ENCODE measurements at places on chromosomes 5 and 9.

DNA sequence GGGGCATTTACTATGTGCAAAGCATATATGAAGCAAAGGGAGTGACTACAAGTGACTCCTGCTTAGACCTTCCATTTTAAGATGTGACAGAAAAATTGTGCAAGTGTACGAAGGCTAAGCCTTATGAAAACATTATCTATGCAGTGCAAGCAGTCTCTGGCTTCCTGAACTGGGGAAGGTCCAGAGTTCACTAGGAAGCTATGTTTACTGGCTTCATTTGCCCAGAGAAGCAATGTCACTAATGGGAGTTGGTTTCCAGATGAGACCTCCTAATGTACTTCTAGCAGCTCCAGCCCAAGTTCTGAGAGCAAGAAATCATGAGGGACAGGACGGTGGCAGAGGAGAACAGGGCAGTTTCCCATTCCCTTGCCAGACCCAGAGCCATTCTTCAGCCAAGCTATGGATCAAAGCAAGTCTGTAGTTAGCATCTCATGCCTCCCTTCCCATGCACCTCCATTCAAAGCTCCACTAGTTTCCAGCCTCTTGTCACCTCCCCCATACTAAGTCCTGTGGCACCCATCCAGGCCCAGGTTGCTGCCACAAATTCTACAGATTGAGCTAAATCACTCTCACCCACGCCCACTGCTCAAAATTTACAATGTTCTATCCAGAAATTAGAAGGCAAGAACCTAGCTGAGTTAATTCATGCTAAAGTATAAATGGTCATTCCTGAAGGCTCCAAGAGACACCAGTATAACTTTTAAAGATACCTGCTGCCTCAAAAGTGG, 21.8 kb downstream of the MCTP1 start:
- DNase-seq = no peak

GRCh38 chr9:78462611-78463010, 165.7 kb downstream of the PSAT1 start:
- DNase-seq = no peak

GRCh38 chr5:65624571-65625555, at the start of the genes SHLD3 and TRAPPC13:
SHLD3 (plus strand) TSS chr5:65625027; CDS start chr5:65629588, 4,561 bp downstream.
TRAPPC13 (plus strand) TSS chr5:65625027; CDS start chr5:65625061, 34 bp downstream.
- peak; percentile 67 for DNase-seq

DNA sequence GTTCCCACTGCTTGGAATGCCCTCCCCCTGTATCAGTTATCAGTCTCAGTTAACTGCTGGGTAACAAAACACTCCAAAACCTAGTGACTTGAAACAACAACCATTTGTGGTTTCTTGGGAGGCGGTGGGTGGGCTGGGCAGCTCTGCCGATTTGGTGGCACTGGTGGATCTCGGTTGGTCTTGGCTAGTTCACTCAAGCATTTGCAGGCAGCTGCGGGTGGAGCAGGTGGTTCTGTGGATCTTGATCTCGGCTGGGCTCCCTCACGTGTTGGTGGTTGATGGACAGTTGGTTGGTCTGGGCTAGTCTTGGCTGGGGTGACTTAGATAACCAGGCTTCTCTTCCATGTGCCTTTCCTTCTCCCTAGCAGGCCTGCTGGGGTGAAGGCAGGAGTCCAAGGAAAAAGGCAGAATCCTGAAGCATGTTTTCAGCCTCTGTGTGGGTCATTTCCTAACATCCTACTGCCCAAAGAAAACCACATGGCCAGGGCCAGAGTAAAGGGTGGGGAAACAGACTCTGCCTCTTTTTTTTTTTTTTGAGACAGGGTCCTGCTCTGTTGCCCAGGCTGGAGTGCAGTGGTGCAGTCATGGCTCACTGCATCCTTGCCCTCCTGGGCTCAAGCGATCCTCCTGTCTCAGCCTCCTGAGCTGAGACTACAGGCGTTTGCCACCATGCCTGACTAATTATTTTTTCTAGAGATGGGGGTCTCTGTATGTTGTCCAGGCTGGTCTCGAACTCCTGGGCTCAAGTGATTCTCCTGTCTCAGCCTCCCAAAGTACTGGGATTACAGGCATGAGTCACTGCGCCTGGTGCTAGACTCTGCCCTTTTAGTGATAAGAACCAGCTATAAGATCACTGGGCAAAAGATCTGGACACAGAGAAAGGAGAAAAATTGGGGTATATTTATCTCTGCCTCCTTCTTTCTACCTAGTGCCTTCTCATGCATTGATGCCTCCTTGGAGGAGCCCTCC, 183.7 kb downstream of the RGS3 start:
- no peak for DNase-seq

DNA sequence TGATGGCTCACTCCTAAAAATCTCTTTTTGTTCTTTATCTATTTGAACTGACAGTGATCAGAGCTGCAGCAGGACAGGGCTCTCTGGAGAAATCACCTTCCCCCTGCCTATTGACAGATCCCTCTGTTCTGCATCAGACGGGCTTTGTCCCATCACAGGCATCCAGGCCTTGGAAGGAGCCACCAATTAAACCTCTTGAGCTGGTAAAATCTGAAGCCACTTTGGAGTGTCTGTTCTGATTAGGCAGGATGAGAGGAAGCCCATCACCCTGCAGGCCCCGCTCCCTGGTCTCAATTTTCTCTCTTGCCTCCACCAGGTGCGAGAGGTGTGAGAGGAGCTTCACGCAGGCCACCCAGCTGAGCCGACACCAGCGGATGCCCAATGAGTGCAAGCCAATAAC, 97.7 kb downstream of the PRDM6 start:
- no peak for DNase-seq

GRCh38 chr5:110386782-110387181, 339.7 kb downstream of the TMEM232 start:
- no peak for DNase-seq

DNA sequence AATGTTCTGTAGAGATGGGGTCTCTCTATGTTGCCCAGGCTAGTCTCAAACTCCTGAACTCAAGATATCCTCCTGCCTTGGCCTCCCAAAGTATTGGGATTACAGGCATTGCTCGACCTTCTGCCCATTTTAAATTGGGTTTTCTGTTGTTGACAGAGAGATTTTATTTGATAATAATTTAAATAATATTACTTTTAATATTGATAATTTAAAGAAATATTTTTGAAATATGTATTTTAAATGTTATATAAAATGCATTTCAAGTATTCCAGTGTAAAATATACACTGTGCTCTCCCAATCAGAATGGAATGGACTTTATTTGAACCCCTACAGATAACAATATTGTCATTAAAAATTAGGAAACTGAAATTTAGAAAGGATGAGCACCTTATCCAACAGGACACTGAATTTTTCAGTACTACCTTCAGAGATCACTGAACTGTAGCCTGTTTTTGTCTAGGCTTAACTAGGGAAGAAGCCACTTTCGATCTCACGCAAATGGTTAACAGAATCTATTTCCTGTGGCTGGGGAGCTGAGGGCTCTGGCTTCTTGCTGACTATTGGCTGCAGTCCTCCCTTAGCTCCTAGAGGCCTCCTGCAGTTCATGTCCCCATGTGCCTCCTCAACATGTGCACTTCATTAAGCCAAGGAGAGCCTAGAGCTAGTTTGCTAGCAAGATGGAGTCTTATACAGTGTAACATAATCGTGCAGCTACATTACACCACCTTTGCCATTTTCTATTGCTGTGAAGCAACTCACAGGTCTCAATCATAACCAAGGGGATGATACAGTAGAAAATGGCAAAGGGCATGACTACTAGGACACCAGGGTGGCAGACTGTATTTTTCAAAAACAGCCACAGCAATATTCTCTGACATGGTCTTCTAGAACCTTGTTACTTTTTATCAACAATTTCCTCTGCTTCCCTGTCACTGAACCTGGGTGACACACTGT, 150.0 kb downstream of the CDC42SE2 start:
- DNase-seq = no peak

- no peak for DNase-seq
Measured at GRCh38 chr5:56306433-56307150, 73.5 kb upstream of the ANKRD55 start.

- DNase-seq = no peak
Measured at GRCh38 chr5:141475625-141476131, at the start of gene PCDHGC3. PCDHGC3 (plus strand) TSS chr5:141475966; CDS start chr5:141476117, 151 bp downstream.
